ENCODE measurements at places on chromosomes 4 and X.
A peak's percentile ranks its signal among the peaks of the same experiment; 100 is the strongest.

- peak; percentile 29 for DNase-seq
Observed at GRCh38 chr4:1523907-1524636, 117.8 kb upstream of the NKX1-1 start.

GRCh38 chr4:7068883-7069282 is 1.0 kb upstream of the GRPEL1 start:
- no peak for DNase-seq

DNA sequence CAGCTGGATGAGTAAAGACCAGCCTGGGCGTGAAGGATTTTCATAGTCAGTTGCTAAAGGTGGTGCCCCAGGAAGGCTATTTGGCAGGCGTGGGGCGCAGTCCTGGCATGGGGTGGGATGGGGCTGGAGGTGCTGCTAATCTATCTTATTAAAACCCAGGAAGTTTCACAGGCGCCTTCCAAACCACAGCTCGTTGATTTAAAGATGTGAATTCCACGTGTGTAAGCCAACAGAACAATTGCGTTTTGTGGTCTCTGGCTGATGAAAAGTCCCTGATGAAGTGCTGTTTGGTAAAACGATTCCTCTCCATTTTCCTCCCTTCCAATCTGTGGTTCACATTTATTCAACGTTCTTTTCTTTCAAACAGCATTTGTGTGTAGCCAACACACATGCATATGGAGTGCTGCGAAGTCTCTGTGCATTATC is 105.0 kb downstream of the TBL1X start:
- no peak for DNase-seq

DNA sequence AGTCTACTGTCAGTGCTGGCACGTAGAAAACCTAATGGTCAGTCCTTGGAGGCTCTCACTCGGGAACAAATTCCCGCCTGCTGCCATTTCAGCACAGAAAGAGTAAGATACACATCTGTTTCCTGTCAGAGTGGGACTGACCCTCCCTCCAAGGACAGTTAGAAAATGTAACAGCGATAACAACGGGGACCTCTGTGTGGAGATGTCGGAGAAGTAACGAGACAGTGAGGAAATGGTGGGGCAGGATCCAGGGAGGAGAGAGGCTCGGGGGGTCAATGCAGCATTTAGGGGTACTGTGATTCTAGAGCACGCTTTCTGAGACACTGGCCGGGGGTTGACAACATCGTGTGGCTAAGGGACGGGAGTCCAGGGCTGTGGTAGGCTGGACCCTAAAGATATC is 36.0 kb upstream of the SORCS2 start:
- no peak for DNase-seq

DNA sequence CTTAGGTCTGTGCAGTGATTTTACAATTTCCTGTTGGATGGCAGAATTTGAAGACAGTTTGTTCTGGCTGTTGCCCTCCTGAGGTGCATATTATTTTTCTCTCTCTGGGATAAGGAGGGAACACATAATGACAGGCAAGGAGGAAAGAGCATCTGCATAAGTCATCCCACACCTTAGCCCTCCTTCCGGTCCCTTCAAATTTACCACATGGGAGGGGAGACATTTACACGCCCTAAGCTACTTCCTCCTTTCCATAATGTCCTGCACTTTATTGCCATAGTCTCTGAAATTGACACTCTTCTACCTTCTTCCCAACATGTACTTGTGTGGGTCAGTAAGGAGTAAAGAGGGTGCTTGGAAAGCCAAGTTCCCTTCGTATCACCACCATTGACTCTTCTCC is 13.9 kb downstream of the SMPX start:
- no peak for DNase-seq

- DNase-seq, result no peak
Observed at GRCh38 chr4:22416403-22416802, 99.5 kb downstream of the ADGRA3 start.

DNA sequence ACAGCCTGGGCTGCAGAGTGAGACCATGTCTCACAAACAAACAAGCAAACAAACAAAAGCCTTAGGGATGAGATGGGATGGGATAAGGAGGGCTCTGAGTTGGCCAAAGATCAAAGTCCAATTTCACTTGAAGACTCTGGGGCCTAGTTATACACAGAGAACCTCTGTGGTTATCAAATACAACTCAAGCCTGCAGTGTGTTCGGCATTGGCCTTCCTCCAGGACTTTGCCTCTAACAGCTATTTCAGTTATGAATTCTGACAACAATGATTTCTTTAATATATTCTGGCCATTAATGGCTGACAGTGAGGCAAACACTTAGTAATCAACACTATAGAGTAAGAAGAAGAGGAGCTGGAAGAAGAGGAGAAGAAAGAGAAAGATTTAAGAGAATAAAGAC is 171.1 kb downstream of the PDGFRA start:
- DNase-seq, result no peak

GRCh38 chr4:175048906-175049305 is 130.7 kb downstream of the ADAM29 start:
- no peak for DNase-seq

- no peak for DNase-seq
Observed at GRCh38 chr4:47704693-47705325, 133.1 kb downstream of the CORIN start.

- no peak for DNase-seq
Observed at GRCh38 chrX:117508021-117508420, 608.6 kb downstream of the KLHL13 start.

- no peak for DNase-seq
Observed at GRCh38 chrX:123274796-123275195, 90.7 kb downstream of the GRIA3 start.

DNA sequence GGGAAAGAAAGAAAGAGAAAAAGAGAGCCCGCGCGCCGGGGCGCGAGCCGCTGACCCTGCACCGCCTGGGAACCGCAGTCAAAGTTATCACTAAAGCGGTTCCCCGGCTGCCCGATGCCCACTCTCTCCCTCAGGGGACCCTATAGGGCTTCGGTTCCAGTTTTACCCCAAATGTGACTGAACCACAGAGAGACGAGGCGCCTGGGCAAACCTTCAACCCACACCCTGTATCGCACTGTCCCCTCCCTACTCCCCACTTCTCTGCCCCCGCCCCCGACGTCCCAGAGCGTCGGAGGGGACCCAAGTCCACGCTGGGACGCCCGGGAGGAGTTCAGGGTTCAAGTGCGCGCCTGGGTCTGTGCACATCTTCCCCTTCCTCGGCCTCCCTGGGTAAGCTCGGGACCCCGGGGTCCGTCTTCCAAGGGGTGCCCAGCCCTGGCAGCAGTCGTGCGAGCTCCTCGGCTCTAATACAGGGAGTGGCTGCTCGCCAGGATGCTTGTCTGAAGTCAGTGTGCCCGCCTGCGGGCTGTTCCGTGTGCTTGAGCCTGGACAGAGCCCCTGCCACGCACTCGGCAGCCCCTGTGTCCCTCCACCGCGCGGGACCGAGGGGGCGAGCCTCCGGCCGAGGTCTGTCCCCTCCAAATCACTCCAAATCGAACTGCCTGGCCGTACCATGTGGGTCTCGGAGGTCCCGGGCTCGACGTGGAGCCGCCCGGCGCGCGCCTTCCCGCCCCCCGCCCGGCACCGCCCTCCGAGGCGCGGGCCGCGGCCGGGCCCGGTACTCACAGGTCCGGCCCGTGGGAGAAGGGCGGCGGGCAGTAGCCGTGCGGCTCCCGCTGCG is 960 bp downstream of the TRPC3 start:
- DNase-seq, result peak; percentile 15

DNA sequence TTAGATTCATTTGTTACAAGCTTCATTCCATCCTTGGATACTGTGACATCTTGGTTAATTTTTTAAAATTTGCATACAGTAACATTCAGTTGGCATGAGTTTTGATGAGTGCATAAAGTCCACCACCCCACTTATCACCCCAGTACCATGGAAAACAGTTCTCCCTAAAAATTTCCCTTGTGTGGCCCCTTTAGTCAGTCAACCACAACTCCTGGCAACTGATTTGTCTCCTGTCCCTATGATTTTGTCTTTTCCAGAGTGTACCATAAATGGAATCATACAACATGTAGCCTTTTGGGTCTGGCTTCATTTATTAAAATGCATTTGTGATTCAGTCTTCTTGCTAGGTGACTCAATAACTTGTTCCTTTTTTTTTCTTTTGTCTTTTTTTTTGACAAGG is 29.9 kb downstream of the RP2 start:
- no peak for DNase-seq
